ENCODE measurements at places on chromosomes 7 and 10.
A peak's percentile ranks its signal among the peaks of the same experiment; 100 is the strongest.

DNA sequence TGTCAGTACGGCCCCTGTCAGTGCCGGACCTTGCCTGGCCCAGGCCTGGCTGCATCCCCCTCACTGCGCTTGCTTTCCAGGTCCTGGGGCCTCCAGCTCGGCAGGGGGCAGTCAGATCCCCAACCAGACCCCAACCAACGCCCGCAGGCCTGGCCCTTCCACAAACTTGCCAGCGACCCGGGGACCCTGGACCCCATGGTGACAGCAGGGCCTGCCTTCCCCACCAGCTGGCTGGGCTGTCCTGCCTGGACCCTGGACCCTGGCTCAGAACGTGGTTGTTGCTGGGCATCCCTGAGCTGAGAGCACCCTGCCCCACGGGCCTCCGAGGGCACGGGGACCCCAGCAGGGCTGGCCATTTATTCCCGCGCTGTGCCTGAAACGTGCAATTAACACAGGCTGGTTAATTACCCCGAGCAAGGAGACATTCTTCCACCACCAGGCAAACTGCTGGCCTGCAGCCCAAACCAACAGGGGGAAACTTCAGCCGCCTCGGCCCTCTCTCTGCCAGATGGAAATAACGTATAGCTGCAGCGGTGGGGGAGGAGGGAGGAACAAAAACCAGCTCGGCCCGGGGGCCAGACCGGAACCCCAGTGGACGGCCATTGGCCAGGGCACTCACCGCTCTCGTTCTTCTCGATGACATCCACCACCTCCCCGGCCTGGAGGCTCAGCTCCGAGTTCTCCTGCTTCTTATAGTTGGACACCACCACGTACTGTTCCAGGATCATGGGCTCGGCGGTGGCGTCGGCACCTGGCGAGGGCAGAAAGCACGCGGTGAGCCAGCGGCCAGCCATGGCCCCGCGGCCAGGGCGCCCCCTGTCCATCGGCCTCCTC, 167.1 kb downstream of the NEURL1 start:
- no peak for DNase-seq

DNA sequence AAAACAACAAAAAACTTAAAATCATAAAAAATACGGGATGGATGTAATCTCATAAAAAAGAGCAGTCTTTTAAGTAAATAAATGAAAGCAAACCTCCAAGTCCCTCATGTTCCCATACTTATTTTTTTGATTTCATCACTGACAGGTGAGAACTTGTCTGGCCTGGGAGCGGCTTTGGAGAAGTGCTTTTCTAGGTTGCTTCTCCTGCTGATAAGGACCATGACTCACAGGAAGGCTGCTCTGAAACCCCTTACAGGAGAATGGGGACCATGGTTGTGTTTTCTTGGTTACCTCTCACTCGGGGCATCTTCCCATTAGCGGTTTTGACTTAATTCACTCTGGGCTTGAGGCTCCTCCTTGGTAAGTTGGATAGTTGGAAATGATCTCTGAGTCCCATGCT, 237.4 kb downstream of the CAMK1D start:
- DNase-seq = no peak

GRCh38 chr10:97718659-97719142, 5.2 kb downstream of the MARVELD1 start:
- peak; percentile 48 for DNase-seq

DNA sequence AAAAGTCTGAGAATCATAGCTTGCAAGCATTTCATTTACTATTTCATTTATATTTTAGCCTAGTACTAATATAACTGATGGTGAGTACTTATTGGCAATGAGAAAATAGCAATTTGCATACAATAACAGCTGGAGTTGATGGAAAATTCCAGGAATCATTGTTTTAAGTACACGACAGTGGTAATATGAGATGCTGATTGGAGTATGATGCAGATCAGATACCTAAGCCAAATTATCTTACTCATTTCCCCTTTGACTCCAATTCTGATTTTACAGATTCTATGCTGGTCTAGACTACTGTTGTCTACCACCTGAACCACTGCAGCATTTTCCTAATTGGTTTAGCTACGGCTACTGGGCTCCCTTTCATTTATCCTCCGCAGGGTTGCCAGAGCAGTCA, 36.7 kb downstream of the GNG11 start:
- no peak for DNase-seq

DNA sequence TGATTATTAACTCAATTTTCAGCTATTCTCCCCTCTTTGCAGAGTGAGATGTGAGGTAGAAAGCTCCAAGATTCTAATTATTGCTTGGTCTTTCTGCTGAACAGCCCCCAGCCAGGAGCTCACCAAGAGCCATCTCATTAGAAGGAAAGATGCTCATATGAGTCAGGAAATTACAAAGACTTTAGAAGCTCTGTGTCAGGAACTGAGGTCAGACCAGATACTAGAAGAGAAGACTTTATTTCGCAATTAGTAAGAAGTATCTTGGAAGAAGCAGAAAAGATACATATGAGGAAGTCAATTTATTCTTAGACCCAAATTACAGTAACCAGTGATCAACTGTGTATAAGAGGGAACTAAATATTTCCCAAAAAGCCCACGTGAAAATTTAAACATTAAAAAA, 626.9 kb downstream of the ZWINT start:
- DNase-seq = no peak

GRCh38 chr7:3032256-3032655, 11.4 kb downstream of the CARD11 start:
- no peak for DNase-seq

- DNase-seq = no peak
Observed at GRCh38 chr10:100826983-100827818, 81.8 kb downstream of the PAX2 start.

- no peak for DNase-seq
Observed at GRCh38 chr7:12508554-12508953, 62.0 kb upstream of the SCIN start.

GRCh38 chr7:38748056-38748610, 117.0 kb upstream of the AMPH start:
- DNase-seq = no peak

GRCh38 chr7:37986908-37987330, 66.5 kb downstream of the EPDR1 start:
- DNase-seq = no peak

Measured in NCI-H187 (cell line).